Thoracic aorta (tissue), 2 donors: ENCODE measurements at places on chromosomes 5 and 9.

DNA sequence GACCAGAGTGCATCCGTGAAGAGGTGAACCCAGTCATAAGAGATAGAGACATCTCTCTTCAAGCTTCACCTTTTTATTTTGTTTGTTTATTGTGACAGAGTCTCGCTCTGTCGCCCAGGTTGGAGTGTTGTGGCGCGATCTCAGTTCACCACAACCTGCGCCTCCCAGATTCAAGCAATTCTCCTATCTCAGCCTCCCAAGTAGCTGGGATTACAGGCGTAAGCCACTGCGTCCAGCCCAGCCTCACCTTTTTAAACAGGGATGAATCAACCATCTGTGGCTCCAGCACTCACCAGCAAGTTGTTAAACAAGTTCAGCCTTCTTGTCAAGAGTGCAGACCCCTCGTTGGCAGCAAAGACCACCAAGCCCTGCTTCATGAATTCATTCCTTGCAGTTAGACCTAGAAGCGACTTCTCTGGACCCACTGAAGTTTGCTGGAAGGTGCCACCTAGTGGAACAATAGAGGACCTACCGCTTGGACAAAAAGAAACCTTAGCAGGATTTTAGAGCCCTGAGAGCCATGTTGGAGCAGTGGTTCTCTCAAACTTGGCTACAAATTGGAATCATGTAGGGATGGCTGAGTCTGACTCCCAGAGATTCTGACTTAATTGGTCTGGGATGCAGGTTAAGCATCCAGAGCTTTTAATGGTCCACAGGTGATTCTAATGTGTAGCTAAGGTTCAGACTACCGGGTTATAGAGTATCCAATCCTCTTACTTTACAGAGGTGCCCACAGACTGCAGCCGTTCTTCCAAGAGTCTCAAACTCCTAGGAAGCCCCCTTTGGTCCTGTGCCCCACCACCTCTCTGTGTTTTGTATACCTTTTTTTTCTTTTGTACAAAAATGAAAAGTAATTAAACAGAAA is 10.5 kb upstream of the GALNT10 start:
- DNase-seq = no peak

GRCh38 chr5:170597109-170597751 is 93.4 kb downstream of the KCNIP1 start:
- DNase-seq = no peak

DNA sequence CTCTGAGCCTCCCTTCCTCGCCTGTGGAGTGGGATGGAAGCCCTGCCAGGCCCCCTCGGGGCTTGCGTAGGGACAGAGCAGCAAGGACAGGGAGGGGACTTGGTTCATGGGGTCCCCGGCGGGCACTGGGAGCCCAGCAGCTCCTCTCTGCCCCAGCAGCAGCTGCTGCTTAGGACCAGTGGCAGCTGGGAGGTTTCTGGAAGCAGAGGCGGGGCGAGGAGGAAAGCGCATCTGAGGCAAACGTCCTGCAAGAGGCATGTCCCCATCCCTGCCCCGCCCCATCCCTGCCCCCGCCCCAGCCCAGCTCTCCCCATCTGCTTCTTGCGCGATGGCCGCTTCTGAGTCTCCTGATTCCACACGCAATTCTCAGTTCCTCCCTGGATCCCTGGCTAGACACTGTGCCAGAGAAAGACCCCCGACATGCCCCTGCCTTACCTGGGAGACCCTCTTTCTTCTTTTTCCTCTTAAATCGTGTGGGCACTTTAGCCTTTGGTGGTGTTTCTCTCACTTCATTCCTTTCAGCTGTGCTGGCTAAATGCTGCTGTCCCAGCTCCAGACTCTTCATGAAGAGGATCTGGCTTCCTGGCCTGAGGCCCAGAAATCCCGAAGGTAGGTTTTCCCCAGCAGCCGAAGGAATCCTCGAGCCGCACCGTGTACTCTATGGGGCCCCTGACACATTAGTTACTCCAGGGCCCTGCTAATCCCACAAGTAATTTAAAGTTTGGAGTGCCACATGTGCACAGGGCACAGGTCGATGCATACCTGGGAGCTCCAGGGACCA is 4.4 kb upstream of the OR2S2 start:
- no peak for DNase-seq

DNA sequence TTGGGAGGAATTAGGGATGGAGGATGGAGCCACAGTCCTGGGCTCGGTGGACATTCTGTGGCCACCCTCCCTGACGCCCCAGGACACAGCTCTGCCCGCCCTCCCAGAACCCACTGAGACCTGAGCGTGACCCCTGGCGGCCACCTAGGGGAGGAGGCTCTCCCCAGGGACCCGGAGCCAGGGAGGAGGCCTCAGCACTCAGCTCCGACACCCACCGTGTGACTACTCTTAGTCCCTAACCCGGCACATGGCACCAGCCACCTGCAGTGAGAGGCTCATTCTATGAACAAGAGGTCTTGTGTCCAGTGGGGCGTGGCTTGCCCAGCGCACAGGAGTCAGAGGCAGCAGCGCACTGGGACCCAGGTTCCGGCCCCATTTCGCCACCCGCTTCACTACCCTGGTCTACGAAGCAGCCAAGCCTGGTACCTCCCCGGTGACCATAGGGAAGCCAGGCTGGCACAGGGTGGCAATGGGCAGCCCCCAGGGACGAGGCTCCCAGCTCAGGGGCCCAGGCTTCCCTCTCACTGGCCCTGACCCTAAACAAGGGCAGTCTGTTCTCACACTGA is 10.2 kb downstream of the SARDH start:
- DNase-seq = no peak

- DNase-seq = no peak
These were observed 602.6 kb downstream of the MTRR start for GRCh38 chr5:8471581-8471980.

- no peak for DNase-seq
These were observed 156.4 kb downstream of the ARHGAP26 start for GRCh38 chr5:142926549-142926948.

DNA sequence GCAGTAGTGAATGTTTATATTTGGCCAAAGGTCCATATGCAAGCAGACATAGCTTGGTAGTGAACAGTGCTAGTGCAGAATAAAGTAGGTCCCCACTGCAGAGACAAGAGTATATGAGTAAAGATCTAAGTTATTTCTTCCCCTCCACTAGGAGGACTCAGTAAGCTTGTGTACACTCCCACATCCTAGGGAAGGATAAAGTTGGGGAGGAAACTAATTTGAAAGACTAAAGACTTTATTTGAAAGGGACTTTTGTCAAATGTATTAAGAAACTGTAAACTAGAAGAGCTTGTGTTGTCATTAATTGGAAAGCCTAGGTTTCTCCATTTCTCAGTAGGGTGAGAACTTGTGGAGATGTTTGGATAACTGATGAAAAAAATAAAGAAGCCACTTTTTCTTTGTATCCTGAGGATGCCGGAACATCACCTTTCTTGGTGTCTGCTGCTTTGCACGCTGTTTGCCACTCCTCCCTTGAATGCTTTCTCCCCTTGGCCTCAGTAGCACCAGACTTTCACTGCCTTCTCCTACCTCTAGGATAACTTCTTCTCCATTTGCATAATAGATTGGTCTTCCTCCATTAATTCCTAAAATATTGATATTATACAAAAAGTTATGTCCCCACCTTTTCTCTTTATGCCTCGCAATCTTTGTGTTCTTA is 329.0 kb downstream of the PARP8 start:
- no peak for DNase-seq

GRCh38 chr5:83946516-83946915 is 225.9 kb upstream of the HAPLN1 start:
- DNase-seq = no peak

- DNase-seq = no peak
These were observed 3.6 kb downstream of the SMC5 start for GRCh38 chr9:70262366-70262765.

GRCh38 chr5:102796498-102796897 is 41.4 kb downstream of the PAM start:
- DNase-seq = no peak

DNA sequence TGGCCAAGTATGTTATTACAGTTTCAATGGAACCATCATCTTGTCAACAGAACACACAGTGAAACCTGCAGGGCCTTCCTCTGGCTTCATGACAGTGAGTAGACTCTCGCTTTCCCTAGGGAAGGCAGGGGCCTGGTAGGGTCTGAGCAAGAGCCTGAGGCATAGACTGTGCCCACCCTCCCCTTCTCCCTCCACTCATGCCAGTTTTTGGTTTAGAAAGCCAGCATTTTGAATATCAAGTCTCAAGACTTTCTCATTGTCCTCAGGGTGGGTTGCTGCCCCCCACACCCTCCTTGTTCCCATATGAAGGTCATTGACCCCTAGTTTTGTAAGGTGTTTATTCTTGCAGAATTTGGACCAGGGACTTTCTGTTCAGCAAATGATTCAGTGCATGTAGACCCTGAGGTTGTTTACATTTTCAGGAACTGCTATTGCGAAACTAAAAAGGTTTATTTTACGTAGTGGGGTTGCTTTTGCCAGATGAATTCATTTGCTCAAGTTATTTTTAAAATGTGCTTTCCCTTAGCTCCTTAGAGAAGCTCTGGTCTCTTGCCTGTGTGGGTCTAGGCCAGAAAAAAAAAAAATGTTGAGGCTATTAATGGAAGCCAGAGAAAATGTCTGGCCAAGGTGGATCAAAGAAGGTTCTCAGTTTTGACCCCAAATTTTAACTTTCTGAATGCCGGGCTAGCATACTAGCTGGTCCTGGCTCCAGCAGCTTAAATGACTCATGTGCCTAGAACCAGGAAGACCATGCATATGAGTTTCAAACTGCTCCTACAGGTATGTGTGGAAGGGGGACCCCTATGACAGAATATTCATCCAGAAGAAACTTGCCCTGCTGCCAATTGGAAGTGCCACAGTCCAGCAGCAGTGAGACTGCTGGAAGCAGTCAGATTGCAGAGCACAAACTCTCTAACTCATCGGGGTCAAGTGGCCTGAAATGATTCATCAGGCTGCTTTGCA is 10.1 kb upstream of the MOB3B start:
- DNase-seq = peak; percentile 19

DNA sequence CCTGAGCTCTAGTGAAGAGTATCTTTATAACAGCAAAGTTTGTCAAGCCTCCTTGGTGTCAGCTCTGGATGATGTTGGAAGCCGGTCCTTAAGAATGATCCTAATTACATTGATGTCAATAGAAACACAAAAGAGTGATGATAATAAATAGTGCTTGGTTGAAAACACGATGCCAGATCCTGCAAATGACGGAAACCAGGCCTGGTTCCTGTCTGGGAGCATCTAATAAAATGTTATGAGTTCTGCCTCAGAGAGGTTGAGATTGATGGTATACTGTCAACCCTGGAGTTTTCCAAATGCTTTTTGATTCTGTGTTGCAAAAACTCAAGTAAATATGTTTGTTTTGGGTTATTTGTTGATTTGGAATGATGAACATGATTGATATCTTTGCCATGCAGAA is 23.3 kb downstream of the HMHB1 start:
- no peak for DNase-seq

DNA sequence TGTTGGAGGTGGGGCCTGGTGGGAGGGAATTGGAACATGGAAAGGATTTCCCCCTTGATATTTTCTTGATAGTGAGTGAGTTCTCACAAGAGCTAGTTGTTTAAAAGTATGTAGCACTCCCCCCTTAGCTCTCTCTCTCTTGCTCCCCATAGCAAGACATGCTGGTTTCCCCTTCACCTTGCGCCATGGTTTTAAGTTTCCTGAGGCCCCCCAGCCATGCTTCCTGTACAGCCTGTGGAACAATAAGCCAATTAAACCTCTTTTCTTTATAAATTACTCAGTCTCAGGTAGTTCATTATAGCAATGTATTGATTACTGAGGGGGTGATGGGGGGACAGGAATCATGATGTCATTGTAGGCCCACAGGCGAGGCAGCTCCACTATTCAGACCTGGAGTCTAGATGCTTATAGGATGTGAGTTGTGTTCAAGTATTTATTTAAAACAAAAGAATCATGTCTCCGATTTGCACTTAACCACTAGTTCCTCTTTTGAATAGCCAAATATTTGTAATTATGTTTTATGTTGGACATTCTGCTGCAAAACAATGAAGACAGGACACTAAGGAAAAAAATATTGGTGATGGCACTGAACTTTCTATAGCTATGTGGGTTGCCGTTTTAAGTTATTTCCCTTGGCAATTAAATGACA is 156.6 kb downstream of the TMEM38B start:
- no peak for DNase-seq

DNA sequence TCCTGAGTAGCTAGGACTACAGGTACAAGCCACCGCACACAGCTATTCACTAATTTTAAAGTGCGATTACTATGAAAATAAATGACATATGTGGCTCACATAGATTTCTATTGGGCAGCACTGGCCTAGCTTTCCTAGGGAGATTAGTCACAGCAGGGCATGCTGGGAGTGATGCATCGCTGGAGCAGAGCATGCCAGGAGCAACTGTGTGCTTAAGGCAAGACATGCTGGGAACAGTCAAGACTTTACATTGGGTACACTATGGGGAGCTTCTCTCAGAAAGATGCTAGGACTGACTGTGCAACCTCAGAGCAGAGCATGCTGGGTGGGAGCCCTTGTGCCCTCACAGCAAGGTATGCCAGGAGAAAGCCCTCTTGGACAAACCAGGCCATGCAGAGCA is 9.3 kb downstream of the ST6GALNAC6 start:
- no peak for DNase-seq

- no peak for DNase-seq
These were observed 16.6 kb downstream of the STOM start for GRCh38 chr9:121353241-121354061.

- no peak for DNase-seq
These were observed 84.8 kb upstream of the ITGA1 start for GRCh38 chr5:52702877-52703276.

DNA sequence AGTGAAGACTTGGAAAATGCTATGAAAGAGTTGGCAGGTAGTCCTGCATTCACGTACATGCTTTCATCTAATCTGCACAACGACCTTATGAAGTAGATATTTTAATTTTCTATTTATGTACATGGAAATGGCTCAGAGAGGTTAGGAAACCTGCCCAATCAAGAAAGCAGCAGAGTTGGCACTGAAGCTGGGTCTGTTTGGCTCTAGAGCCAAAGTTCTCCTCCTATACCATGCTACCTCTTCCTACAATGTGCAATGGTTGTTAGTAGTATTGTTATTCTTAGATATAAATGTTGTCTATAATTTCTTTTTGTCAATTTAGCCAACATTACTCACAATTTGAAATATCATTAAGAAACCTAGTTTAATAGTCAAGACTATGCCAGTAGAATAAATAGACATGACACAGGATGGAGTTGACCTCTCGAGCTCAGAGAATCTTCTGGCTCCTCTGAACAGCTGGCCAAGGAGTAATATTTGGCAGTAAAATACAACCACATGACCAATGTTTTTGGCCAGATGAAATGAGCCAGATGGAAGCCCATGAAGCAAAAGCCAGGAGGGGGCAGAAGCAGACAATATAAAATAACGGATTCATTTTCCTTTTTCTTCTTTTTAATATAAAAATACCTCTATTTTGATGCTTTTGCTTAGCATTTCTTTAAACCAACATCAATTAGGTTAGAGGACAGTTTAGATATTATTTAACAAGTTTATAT is 542.3 kb downstream of the PDE4D start:
- DNase-seq = no peak

- DNase-seq = no peak
These were observed 5.4 kb downstream of the NR5A1 start for GRCh38 chr9:124501771-124502320.

DNA sequence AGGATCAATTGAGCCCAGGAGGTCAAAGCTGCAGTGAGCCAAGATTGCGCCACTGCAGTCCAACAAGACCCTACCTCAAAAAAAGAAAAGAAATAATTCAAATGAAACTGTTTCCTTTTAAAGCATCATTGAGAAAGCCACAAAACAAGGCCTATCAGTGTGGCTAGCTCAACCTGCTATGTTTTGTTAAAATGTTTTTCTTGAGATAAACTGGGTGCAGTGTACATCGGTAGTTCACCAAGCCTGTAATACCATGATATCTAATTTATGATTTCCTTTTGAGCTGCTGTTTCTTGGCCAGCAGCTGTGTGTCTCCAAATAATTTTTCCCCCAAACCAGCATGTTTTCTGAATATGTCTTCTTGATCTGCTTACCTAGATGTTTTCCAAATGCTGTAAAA is 97.3 kb upstream of the GOLGA1 start:
- DNase-seq = no peak
